ENCODE measurements at places on chromosomes 11 and 22.
A peak's percentile ranks its signal among the peaks of the same experiment; 100 is the strongest.

DNA sequence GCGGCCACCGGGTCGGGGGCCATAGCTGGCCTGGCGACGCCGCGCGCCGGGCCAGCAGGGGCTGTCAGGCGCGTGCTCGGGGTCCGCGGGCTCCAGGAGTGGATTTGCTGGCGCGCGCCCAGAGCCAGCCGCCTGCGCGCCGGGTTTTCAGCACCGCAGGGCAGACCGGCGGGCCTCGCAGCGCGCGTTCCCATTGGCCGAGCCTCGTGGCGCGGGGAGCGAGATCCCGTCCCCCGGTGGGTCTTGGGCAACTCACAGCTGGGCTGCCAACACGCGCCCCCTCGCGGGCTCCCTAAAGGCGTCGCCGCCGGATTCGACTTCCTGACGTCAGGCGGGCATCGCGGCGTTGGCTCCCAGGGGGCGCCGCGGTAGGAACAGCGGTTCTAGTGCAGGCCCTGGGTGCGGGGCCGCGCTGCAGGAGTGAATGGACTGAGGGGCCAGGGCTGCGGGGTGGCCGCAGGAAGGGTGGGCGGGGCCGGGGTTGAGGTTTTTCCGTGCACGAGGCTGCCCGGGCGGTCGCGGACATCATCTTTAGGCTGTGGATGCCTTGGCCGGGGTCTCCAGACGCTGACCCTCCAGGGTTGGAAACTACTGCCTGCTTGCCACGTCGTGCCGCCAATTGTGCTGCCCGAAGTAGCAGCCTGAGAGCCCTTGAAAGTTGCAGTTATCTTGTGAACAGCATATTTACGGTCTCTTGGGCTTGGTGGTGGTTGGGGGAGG, at the start of gene FADS1:
TSS of gene FADS1 (minus strand) at position 268 of the 720 bp plus-strand sequence. CDS start at position 194, 74 bp downstream.
- peaks cover 4% of the 10 kb centered on the region for H3K36me3 ChIP-seq
- H3K4me3 ChIP-seq = peak within 1 kb of the TSS; percentile 92
- H3K27me3 ChIP-seq = peaks cover 4% of the 10 kb centered on the region
- H3K4me1 ChIP-seq = peaks cover 16% of the 10 kb centered on the region
- H3K27ac ChIP-seq = peak within 1 kb of the TSS; percentile 72
- peak; percentile 75 for DNase-seq

GRCh38 chr11:70075836-70076235, 2.3 kb upstream of the ANO1 start:
- H3K36me3 ChIP-seq = no peaks in the 10 kb centered on the region
- no peak for DNase-seq
- no peak overlapping the region for H3K27ac ChIP-seq
- H3K4me1 ChIP-seq = no peaks in the 10 kb centered on the region

GRCh38 chr22:11616811-11617210, 3911.2 kb upstream of the OR11H1 start:
- H3K36me3 ChIP-seq = no peaks in the 10 kb centered on the region
- H3K27me3 ChIP-seq = no peaks in the 10 kb centered on the region
- H3K27ac ChIP-seq = no peak overlapping the region
- H3K4me1 ChIP-seq = no peaks in the 10 kb centered on the region
- DNase-seq = no peak

DNA sequence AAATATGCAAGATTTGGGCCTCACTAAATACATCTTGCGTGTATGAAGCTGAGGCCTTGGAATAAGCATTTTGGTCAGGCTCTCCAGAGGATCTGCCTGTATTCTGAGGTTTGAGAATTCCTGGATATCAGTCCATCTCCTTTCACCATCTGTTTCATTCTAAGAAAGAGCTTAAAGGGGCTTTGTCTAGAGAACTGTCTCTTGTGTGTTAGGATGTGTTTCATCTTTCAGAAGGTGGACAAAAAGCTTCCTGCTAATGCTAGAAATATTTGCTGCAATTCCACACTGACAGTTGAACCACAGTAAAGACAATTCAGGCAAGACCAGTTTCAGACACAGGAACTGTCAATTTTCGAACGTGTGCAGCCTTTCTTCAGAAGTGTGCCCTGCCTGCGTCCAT, 185.4 kb downstream of the DBX1 start:
- no peak for DNase-seq
- peaks cover 47% of the 10 kb centered on the region for H3K27me3 ChIP-seq
- H3K4me3 ChIP-seq = no peak overlapping the region
- H3K27ac ChIP-seq = no peak overlapping the region
- H3K36me3 ChIP-seq = no peaks in the 10 kb centered on the region

DNA sequence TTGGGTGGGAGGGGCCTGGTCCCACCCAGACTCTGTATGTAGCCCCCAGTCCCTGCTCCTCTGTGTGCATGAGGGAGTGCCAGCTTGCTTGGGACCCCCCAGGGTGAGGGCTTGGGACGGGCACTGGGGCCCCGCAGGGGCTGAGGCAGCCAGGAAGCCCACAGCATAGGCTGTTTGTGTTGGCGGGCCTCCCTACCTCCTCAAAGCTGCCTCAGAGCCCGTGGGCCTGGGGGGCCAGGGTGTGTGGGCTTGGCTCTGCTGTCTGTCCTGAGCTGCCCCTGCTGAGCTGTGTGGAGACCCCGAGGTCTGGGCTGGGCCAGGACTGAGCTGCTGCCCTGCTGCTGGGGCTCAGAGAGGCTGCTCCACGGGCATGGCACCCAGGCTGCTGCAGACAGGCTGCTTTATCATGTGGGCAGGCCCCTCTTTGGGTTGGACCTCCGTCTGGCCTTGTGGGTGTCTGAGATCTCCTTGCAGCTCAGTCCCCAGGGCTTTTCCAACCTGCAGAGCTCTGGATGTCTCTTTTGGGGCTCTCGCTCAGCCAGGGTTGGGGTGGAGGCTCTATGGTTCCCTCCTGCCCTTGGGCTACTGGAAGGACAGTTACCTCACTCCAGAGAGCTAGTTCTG, 3.3 kb downstream of the TSPAN4 start:
- DNase-seq = no peak
- no peak overlapping the region for H3K27ac ChIP-seq
- peaks cover 2% of the 10 kb centered on the region for H3K36me3 ChIP-seq
- H3K4me3 ChIP-seq = no peak overlapping the region

DNA sequence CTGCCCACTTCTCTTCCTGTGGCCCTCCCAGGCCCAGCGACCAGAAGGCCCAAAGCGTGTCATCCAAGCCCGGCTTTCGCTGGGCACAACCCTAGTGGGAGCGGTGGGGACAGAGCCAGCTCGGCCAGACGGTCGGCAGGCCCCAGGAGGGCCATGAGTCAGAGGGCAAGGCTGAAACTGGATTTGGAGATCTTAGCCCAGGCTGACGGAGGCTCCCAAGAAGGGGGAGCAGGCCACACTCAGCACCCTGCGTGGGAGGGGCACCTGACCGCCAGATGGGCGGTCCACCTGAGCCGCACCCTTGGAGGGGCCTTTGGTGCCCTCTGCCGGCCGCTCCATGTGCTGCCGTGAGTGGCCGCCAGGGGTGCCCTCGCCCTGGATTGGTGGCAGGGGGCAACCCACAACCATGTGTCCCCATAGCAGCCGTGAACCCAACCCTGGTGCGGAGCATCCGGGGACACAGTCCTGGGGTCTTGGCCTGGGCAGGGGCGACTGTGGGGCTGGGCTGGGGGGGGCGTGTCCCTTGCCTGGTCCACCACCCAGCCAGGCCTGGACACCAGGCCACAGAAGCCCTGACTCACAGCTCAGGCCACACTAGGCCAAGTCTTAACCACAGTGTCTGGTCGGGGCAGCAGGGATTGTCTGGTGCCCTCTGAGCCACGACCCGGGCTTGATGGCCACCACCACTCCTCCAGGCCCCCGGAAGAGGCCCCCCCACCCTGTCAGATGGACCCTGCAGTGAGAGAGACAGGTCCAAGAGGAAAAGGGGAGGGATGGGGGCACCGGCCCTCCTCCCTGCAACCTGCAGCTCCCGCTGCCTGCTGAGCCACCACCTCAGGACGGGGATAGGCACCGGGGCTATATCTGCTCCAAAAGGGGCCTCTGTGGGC, 19.2 kb upstream of the TALDO1 start:
- H3K27me3 ChIP-seq = peaks cover 5% of the 10 kb centered on the region
- peak; percentile 79 for DNase-seq
- no peak overlapping the region for H3K27ac ChIP-seq
- peaks cover 8% of the 10 kb centered on the region for H3K4me1 ChIP-seq
- H3K36me3 ChIP-seq = no peaks in the 10 kb centered on the region
